NCI-H2171 (cell line): ENCODE measurements at places on chromosomes 1 and 21.

GRCh38 chr1:33379631-33380354 lies 51.1 kb downstream of the PHC2 start:
- DNase-seq, result peak; percentile 57

GRCh38 chr1:210883821-210884220 lies 250.1 kb downstream of the KCNH1 start:
- no peak for DNase-seq

DNA sequence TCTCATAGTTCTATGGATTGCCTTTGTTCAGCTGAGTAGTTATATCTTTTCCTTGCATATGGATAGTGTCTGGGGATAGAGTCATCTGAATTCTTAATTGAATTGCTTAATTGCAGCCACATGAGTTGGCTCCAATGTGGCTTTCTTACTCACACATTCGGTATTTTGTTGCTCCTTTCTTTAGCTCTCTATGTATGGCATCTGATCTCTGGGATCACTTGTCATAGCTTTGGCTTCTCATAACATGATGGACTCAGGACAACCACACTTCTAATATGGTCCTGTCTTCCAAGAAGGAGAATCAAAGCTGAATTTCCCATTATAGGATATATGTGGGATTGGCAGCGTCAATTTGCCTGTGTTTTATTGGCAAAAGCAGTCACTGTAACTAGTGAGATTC lies 716.2 kb downstream of the NCAM2 start:
- DNase-seq, result no peak

- no peak for DNase-seq
Measured at GRCh38 chr21:46021978-46022544, 40.5 kb downstream of the COL6A1 start.

DNA sequence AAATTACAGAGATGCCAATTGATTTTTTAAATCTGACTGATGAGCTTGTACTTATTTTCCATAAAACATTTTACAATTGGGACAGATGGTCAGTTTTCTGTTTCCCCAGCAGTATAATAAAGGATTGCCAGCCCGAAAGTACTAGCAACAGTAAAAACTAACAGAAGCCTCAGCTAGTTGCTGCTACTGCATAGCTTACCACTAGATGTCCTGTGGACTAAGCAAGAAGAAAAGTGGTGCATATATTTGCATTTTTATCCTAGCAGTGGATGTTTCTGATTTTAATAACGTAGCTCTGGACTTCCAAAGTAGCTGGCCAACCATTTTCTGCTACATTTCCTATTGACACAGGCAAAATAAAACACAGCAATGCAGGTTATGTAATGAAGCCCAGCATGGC lies 241.5 kb downstream of the BARHL2 start:
- DNase-seq, result no peak

GRCh38 chr1:243950166-243950565 lies 100.1 kb upstream of the AKT3 start:
- DNase-seq, result peak; percentile 3

DNA sequence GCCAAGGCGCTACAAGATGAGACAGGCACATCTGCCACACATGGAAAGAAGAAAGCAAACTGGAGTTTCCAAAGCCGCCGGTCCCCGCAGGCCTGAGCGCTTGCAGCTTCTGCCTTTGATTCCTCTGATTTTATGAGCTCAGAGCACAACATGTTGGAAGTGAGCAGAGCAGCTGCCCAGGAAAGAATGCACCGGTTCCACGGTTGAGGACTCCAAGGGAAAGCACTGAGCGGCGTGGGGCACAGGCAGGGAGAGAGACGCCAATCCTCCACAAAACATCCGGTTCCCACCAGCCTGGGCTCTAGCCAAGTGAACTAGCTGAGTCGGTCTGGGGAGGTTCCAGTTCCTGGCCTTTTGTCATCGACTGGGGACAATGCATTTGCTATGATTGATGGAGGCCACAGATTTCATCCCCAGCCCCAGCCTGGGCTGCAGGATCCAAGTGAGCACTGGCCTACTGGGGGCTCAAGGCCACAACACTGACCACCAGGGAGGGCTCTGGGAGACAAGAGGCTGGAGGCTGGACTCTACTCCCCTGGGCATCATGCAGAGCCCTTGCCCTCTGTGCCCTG lies 253.1 kb upstream of the IRF2BP2 start:
- no peak for DNase-seq

GRCh38 chr1:56376188-56376984 lies 203.0 kb downstream of the PLPP3 start:
- no peak for DNase-seq

- no peak for DNase-seq
Measured at GRCh38 chr1:41578712-41579335, 94.3 kb upstream of the EDN2 start.
